ENCODE measurements at places on chromosomes 12 and 14. TPM values are rescaled to one million over a fixed set of nuclear protein-coding genes. Genes with fewer than 3 reads are reported as not detected.

Gene TAS2R13
- total RNA-seq = 3.1 TPM

Gene CCDC197
- not detected for total RNA-seq

Gene CRIP2
- 748 TPM for total RNA-seq

Gene PYGL
- 39.9 TPM for total RNA-seq

Gene MYO1H
- total RNA-seq = not detected

Gene FAIM2
- 2.8 TPM for total RNA-seq

Gene DAO
- not detected for total RNA-seq

Gene STON2
- 10.4 TPM for total RNA-seq

Gene IL22
- total RNA-seq = not detected

Gene LETMD1
- total RNA-seq = 42.4 TPM

GRCh38 chr14:90760591-90761316 lies 55.5 kb downstream of the TTC7B start:
- DNase-seq = no peak
- H3K36me3 ChIP-seq = no peaks in the 10 kb centered on the region
- no peak overlapping the region for H3K4me3 ChIP-seq
- H3K27ac ChIP-seq = peak overlapping the region; percentile 94

GRCh38 chr14:73888460-73888725 lies 1.7 kb downstream of the ZNF410 start:
- H3K27me3 ChIP-seq = no peaks in the 10 kb centered on the region
- peaks cover 17% of the 10 kb centered on the region for H3K4me1 ChIP-seq
- no peak for DNase-seq
- H3K4me3 ChIP-seq = peak overlapping the region; percentile 79

GRCh38 chr14:95787941-95788340 lies 74.0 kb upstream of the TCL1A start:
- no peak overlapping the region for H3K4me3 ChIP-seq
- DNase-seq = no peak
- H3K4me1 ChIP-seq = no peaks in the 10 kb centered on the region
- no peaks in the 10 kb centered on the region for H3K27me3 ChIP-seq
- H3K27ac ChIP-seq = no peak overlapping the region

DNA sequence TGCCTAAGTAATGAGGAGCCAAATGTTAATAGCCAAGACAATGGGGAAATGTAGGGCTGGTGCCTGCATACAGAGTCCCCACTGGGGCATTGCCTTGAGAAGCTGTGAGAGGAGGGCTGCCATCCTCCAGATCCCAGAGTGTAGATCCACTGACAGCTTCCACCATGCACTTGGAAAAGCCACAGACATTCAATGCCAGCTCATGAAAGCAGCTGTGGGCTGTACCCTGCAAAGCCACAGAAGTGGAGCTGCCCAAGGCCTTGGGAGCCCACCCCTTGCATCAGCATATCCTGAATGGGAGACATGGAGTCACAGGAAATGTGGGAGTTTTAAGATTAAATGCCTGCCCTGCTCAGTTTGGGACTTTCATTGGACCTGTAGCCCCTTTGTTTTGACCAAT lies 244.7 kb downstream of the BTG1 start:
- no peak overlapping the region for H3K27ac ChIP-seq
- no peaks in the 10 kb centered on the region for H3K36me3 ChIP-seq
- no peaks in the 10 kb centered on the region for H3K27me3 ChIP-seq
- no peak for DNase-seq
- H3K4me3 ChIP-seq = no peak overlapping the region
- peaks cover 7% of the 10 kb centered on the region for H3K4me1 ChIP-seq

DNA sequence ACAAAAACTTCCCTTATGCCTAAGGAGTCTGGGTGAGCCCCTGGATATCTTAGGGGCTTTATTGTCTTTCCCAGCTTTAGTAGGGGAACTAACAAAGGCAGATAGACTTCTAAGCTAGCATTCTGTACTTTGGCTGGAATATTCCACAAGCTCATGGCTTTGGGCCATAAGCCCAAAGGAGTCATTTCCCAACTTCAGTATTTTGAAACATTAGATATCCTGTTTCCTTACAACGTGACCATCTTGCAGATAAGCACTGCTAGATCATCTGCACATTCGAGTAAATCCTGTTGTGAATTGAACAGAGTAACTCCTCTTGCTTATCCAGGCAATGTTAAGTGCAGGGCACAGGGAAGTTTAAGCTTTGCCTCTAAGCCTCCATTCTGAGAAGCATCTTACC lies 70.6 kb upstream of the ACTN1 start:
- peaks cover 12% of the 10 kb centered on the region for H3K36me3 ChIP-seq
- DNase-seq = no peak
- peaks cover 83% of the 10 kb centered on the region for H3K4me1 ChIP-seq
- H3K4me3 ChIP-seq = no peak overlapping the region
- no peaks in the 10 kb centered on the region for H3K27me3 ChIP-seq

DNA sequence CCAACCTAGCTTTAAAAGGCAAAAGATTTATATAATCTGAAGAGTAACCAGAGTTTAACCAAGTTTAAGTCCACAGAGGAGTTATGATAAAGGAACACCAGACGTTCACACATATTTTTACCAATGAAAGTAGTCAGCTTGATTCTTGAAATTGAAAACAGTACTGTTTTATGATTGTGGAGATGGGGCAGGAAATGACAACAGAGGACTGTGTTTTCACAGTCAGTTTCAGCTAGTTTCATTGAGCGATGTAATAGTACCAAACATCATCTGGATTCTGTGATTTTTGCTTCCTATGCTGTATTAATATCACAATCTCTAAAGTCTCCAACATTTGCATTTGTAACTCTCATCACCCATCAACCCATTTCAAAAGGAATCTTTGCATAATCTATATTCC lies 34.2 kb upstream of the SLC6A15 start:
- H3K36me3 ChIP-seq = no peaks in the 10 kb centered on the region
- no peak overlapping the region for H3K4me3 ChIP-seq
- DNase-seq = no peak
- H3K4me1 ChIP-seq = no peaks in the 10 kb centered on the region
- no peak overlapping the region for H3K27ac ChIP-seq

- H3K4me1 ChIP-seq = no peaks in the 10 kb centered on the region
- no peak for DNase-seq
- H3K27me3 ChIP-seq = no peaks in the 10 kb centered on the region
- H3K27ac ChIP-seq = no peak overlapping the region
- H3K4me3 ChIP-seq = no peak overlapping the region
Measured at GRCh38 chr14:88452231-88452630, 66.8 kb downstream of the SPATA7 start.

- no peaks in the 10 kb centered on the region for H3K4me1 ChIP-seq
- DNase-seq = no peak
- H3K27me3 ChIP-seq = peaks cover 11% of the 10 kb centered on the region
- H3K27ac ChIP-seq = no peak overlapping the region
- no peaks in the 10 kb centered on the region for H3K36me3 ChIP-seq
Measured at GRCh38 chr12:1529862-1530591, 64.4 kb downstream of the FBXL14 start.

GRCh38 chr12:53480491-53481442 lies 18.5 kb downstream of the MAP3K12 start:
- no peaks in the 10 kb centered on the region for H3K4me1 ChIP-seq
- H3K4me3 ChIP-seq = no peak overlapping the region
- no peak overlapping the region for H3K27ac ChIP-seq
- no peaks in the 10 kb centered on the region for H3K27me3 ChIP-seq

DNA sequence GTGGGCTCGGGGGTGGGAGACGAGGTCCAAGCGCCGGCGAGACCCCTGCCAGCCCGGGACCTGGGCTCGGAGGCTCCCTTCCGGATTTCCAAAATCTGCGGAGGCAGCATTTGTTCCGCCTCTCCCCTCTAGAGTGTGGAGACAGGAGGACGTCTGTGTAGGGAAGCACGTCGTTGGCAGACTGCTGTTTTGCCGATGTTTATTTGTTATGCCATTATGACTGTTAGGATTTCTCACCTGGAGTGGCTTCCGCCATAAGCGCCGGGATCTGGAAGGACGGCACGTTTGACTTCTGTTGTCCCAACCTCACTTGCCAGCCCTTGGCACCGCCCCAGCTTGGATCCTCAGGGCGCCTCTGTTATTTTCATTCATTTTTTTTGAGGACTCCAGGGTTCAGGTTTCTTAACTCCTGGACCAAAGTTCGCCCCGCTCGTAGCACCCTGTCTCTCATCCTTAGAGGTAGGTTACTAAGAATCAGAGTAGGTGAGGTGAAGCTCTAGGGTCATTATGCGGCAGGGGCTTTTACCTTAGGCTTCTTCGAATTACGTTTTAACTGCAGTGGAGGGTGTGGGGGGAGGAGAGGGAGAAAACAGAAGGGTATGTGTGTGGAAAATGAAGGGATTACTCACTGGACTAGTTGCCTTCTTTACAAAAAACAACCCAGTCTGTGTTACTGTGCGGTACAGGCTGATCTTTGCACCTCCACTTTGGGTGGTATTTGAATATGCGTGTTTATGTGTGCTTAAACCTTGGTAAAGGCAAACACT lies 547 bp upstream of the PYGL start:
- no peaks in the 10 kb centered on the region for H3K27me3 ChIP-seq
- peak; percentile 5 for DNase-seq
- H3K27ac ChIP-seq = peak overlapping the region; percentile 81
- H3K4me3 ChIP-seq = peak overlapping the region; percentile 96

GRCh38 chr12:98421316-98421715 lies 94.1 kb upstream of the TMPO start:
- H3K36me3 ChIP-seq = no peaks in the 10 kb centered on the region
- no peaks in the 10 kb centered on the region for H3K27me3 ChIP-seq
- no peak overlapping the region for H3K27ac ChIP-seq
- no peak overlapping the region for H3K4me3 ChIP-seq
- no peak for DNase-seq

- H3K36me3 ChIP-seq = no peaks in the 10 kb centered on the region
- peaks cover 10% of the 10 kb centered on the region for H3K4me1 ChIP-seq
- H3K27ac ChIP-seq = no peak overlapping the region
- DNase-seq = no peak
- H3K27me3 ChIP-seq = no peaks in the 10 kb centered on the region
- no peak overlapping the region for H3K4me3 ChIP-seq
Measured at GRCh38 chr12:59452746-59453145, 143.1 kb upstream of the SLC16A7 start.

DNA sequence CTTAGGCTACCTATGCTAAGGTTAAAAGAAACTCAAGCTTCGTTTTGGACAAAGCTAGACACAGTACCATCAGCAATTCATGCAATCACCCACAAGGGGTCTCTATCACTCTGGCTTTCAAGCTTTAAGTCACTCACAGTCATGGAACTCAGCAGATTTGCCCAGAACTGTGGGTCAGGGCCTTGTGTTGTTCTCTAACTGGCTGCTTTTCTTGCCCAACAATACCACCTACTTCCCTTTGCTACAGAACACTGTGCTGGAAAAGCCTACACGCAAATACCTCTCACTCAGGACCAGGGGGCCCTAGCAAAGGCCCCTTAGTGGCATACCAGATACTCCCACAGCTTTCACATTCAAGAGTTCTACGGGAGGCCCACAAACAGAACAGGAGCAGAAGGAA lies 9.1 kb downstream of the NEMP1 start:
- H3K27me3 ChIP-seq = no peaks in the 10 kb centered on the region
- DNase-seq = no peak
- peaks cover 22% of the 10 kb centered on the region for H3K4me1 ChIP-seq
- H3K4me3 ChIP-seq = no peak overlapping the region
- peaks cover 3% of the 10 kb centered on the region for H3K36me3 ChIP-seq

DNA sequence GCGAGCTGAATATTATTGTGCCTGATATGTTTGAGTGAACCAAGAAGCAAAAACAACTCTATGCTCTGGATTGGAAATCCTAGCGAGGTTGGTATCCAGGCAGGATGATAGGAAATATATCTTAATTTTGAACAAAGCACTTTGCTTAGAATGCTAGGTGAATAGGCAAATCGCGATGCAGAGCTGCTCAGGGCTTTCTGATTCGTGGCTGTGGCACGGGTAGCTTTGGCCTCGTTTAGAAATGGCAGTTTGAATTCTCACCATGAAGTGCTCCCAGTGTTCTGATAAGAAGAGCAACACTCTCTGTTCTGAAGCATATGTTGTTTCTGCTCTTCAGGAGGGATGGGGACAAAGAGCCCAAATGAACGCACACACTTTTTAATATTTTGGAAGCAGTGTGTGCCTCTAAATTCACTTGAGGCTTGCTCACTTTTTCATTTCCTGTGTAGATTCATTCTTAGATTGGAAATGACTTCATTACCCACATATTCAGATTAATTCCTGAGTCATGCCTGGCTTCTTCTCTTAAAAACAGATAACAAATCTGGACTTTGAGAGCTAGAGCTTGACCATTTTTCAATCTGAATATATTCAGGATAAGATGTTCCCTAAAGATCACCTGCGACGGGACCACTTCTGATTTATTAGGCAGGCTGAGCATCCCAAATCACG lies 200.9 kb downstream of the RPAP3 start:
- H3K27me3 ChIP-seq = no peaks in the 10 kb centered on the region
- H3K4me1 ChIP-seq = peaks cover 29% of the 10 kb centered on the region
- no peak for DNase-seq
- H3K27ac ChIP-seq = peak overlapping the region; percentile 66
- no peaks in the 10 kb centered on the region for H3K36me3 ChIP-seq

GRCh38 chr12:6211421-6211869 lies 11.2 kb downstream of the CD9 start:
- H3K27me3 ChIP-seq = no peaks in the 10 kb centered on the region
- H3K27ac ChIP-seq = peak overlapping the region; percentile 50
- H3K4me1 ChIP-seq = peaks cover 45% of the 10 kb centered on the region

GRCh38 chr12:90024262-90024661 lies 315.6 kb upstream of the ATP2B1 start:
- no peaks in the 10 kb centered on the region for H3K27me3 ChIP-seq
- no peaks in the 10 kb centered on the region for H3K36me3 ChIP-seq
- H3K4me3 ChIP-seq = no peak overlapping the region
- H3K4me1 ChIP-seq = no peaks in the 10 kb centered on the region
- H3K27ac ChIP-seq = no peak overlapping the region

GRCh38 chr12:81610955-81611889 lies 147.9 kb downstream of the PPFIA2 start:
- H3K4me1 ChIP-seq = no peaks in the 10 kb centered on the region
- no peak overlapping the region for H3K27ac ChIP-seq
- H3K4me3 ChIP-seq = no peak overlapping the region
- no peak for DNase-seq

- H3K27ac ChIP-seq = no peak overlapping the region
- no peaks in the 10 kb centered on the region for H3K27me3 ChIP-seq
- H3K4me1 ChIP-seq = peaks cover under 1% of the 10 kb centered on the region
- no peak overlapping the region for H3K4me3 ChIP-seq
Measured at GRCh38 chr12:109728921-109729320, 15.3 kb downstream of the FAM222A start.

- H3K27ac ChIP-seq = no peak overlapping the region
- H3K4me3 ChIP-seq = no peak overlapping the region
- no peaks in the 10 kb centered on the region for H3K27me3 ChIP-seq
- no peak for DNase-seq
Measured at GRCh38 chr12:95066091-95066855, 7.1 kb downstream of the NR2C1 start.

GRCh38 chr12:110689281-110690126 lies 589 bp upstream of the HVCN1 start:
- H3K27me3 ChIP-seq = no peaks in the 10 kb centered on the region
- H3K27ac ChIP-seq = peak overlapping the region; percentile 68
- DNase-seq = no peak
- peak overlapping the region; percentile 82 for H3K4me3 ChIP-seq
- H3K4me1 ChIP-seq = peaks cover 13% of the 10 kb centered on the region

GRCh38 chr12:81558031-81558430 lies 201.1 kb downstream of the PPFIA2 start:
- no peak overlapping the region for H3K27ac ChIP-seq
- no peaks in the 10 kb centered on the region for H3K4me1 ChIP-seq
- DNase-seq = no peak
- H3K27me3 ChIP-seq = no peaks in the 10 kb centered on the region
- no peaks in the 10 kb centered on the region for H3K36me3 ChIP-seq
- no peak overlapping the region for H3K4me3 ChIP-seq

- H3K36me3 ChIP-seq = no peaks in the 10 kb centered on the region
- H3K4me3 ChIP-seq = no peak overlapping the region
- no peak overlapping the region for H3K27ac ChIP-seq
Measured at GRCh38 chr14:99309220-99309766, 37.3 kb upstream of the BCL11B start.

- H3K4me3 ChIP-seq = peak overlapping the region; percentile 44
- no peak for DNase-seq
Measured at GRCh38 chr12:8905546-8905945, 8.8 kb upstream of the PHC1 start.

Data from thoracic aorta (tissue), 2 donors.